ENCODE measurements at places on chromosomes 11 and 22.
A peak's percentile ranks its signal among the peaks of the same experiment; 100 is the strongest.

DNA sequence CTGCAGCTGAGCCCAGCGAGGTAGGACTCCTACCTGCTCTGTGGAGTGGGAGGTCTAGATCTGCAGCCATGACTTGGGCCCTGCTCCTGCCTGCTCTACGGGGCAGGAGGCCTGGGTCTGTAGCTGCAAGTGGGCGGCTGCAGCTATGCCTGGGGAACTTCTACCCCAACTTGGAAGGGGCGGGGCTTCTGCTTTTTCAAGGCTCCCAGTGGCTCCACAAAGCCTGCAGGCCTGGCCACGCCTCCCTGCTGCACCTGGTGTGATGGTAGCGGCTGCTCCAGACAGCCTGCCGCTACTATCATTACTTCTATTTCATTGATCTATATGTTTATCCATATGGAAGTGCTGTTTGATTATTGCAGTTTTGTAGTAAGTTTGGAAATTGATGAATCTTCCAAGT is 121.2 kb downstream of the NELL1 start:
- DNase-seq: no peak

GRCh38 chr22:22085702-22086500 is 103.3 kb upstream of the TOP3B start:
- DNase-seq: no peak

GRCh38 chr11:60347084-60347797 is 20.2 kb downstream of the MS4A6E start:
- no peak for DNase-seq

DNA sequence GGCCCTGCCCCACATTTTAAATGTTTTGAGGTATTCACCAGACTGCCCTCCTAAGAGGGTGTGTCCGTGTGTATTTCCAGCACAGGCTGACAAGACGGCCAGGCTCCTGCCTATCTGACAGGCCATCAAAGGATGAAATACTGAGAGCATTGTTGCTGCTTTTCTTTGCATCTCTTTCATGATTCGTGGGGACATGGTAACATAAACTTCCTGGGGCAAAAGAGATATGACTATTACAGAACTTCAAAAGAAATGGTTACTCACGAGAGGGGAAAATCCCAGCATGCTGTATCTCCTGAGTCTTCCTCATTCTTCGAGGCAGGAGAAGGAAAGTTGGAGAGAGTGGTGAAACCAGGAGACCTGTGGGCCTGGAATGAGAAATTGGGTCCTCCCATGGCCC is 10.3 kb upstream of the BIK start:
- no peak for DNase-seq

GRCh38 chr11:86990515-86990914 is 35.3 kb upstream of the FZD4 start:
- no peak for DNase-seq

DNA sequence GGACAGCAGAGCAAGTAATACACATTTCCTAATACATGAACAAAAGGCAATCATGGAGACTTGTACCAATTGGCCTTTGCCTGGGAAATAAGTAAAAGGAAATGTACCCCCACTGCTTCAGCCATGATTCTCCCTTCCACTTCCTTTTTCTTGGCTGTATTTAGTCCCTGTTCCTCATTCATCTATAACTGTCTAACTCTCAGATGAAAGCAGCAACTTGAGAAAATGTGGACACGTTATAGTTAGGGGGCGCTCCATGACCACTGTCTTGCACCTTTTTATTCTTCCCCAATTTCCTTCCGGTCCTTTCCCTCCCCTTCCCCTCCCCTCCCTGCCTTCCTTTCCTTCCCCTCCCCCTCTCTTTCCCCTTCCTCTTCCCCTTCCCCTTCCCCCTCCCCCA is 61.3 kb upstream of the BARX2 start:
- DNase-seq: no peak

GRCh38 chr11:120034881-120035630 is 102.9 kb downstream of the TRIM29 start:
- DNase-seq: no peak

- DNase-seq: no peak
Measured at GRCh38 chr11:9136741-9137140, 45.3 kb upstream of the SCUBE2 start.

- no peak for DNase-seq
Measured at GRCh38 chr11:88475991-88476418, 138.5 kb upstream of the CTSC start.

DNA sequence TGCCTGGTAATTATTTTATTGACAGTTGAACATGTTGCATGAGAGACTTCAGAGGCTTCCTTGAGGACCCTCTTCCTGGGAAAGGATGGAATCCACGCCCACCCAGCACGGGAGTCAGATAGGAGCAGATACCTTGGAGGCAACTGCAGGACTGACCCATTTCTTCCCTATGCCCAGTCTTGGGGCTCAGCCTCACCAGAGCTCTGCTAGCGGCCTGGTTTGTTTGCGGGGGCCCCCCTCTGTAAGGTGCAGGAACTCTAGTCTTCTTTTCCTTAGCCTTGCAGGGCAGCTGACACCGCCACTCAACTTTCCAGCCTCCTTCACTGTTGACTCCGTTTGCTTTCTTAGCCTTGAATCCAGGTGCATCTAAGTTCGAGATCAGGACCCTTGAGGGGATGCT is 1032.8 kb downstream of the BRD1 start:
- no peak for DNase-seq

GRCh38 chr11:113805640-113806039 is 26.0 kb downstream of the CLDN25 start:
- no peak for DNase-seq

- no peak for DNase-seq
Measured at GRCh38 chr11:116710762-116711161, 62.0 kb downstream of the BUD13 start.

GRCh38 chr11:41456269-41456668 is 3.2 kb downstream of the LRRC4C start:
- no peak for DNase-seq

DNA sequence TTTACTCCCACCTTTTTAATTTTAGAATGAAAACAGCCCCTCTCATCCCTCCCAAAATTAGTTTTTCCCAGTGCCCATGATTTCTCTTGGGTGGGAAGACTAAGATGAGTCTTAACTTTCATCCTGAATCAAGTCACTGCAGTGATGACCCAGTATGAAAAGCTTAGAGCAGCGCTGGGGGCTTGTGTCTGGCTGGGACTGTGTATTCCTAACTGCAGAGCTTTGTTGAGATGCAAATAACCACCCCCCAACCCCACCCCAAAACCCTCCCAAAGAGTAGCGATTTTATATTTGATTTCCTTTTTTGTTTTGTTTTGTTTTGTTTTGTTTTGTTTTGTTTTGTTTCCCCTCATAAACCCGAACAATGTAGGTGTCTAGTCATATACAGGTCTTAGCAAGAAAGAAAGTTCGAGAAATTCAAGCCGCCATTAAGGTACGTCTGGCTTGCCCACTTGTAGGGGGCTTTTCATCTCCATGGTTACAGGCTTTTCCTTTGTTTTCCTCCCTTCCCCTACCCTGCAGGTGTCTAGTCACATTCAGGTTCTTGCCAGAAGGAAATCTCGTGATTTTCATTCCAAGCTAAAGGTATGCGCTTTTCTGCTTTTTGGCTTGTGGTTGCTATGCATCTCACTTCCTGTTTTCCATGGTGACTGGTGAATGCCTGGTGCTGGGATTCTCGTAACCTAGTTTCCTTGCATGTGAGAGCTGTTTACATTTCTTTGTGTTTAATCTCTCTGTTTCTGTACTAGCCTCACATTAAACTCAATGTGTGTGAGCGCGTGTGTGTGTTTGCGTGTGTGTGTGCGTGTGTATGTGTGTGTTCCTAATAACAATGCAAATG is 144.6 kb upstream of the RASSF10 start:
- peak; percentile 88 for DNase-seq

DNA sequence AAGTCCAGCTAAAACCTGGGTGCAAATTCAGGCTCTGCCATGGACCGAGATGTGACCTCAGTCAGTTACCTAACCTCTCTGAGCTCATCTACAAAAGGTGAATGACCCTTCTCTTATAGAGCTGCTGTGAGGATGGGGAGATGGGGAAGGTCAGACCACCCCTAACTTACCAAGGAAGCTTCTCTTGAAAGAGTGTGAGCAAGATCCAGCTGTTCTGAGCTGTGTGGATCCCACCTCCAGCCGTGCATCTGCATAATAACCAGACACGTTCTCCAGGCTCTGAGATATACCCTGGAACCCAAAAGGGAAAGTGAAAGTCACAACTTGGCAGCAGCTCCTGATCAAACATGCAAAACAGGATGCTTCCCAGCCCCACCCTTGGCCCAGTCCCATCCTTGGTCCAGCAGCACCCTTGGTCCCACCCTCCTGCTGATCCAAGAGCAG is at the start of gene APOL3:
APOL3 (minus strand) TSS at position 257 of the 444 bp plus-strand sequence. CDS start 11,700 bp downstream, outside the sequence.
- DNase-seq: no peak

GRCh38 chr22:37330200-37331033 is 48.1 kb downstream of the CYTH4 start:
- DNase-seq: no peak

DNA sequence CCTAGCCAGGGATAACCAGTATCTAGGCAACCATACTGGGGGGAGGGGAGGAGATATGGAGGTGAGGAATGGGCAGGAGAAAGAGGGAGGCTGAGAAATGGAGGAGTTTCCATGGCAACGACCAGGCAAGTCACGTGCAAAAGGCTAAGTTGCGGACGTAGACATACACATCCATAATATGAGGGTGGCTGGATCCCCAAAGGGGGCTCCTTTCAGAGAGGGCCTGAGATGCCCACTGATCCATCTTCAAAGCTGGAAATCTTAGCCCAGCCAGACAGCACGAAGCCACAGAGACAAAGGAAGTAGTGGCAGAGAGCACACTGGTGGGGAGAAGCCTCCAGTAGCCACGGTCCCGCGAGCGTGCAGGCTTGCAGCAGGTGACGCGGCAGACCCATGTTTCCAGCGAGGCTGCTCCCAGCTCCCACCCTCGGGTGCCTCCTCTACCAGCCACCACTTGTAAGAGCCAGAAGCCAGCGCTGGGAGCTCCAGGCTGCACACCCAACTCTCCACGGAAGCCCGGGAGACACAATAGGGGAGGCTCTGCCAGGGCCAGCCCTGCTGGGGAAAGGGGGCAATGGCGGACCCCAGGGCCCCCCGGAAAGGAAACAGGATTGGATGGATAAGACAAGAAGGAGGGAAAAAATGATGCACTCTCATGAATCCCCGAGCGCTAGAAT is 938 bp downstream of the FXYD6 start:
- DNase-seq: no peak

All from NCI-H2081 treated with DMSO at 0.1 percent for 48 hours (cell line).